Activated gamma-delta T cell treated with Interleukin-2 at 50 U/mL for 16 hours (primary cell): ENCODE measurements at places on chromosomes 16 and 17.

DNA sequence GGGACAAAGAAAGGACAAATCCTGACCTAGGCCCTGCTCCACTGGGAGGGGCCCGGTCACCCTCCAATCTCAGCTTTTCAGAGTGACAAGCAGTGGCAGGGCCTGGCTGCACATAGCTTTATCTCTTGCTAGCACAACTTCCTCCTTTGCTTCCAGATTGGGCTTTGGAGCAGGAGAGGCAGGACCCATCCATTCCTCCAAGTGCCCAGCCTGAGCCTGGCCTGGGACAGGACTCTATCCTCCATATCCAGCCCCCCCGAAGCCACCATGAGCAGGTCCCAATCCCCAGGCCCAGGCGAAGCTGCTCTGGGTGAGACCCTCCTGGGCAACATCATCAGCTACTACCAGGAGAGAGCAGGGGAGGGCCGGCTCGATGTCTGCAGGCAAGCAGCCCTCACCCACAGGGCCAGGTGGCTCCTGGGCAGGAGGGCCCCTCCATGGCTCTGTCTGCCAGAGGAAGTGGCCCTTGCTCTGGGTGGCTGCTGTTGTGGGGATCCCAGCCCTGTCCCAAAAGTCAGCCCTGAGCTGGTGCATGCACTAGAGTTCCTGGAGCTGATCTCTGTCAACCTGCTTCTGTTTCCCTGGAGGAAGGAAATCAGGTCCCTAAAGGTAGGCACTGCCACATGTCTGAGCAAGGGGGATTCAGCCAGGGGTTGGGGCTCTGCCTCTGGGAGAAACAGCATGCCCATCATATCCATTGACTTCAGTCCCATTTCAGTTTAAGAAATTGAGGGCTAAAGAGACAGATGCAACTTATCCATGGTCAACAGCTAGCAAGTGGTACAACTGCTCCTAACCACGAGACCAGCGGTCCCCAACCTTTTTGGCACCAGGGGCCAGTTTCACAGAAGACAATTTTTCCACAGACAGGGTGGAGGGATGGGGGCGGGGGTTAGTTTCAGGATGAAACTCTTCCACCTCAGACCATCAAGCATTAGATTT is 58.9 kb downstream of the TK2 start:
- DNase-seq = no peak

- DNase-seq = peak; percentile 42
Measured at GRCh38 chr17:41666237-41666641, 22.4 kb upstream of the EIF1 start.

- no peak for DNase-seq
Measured at GRCh38 chr17:80577876-80578570, 33.4 kb downstream of the RPTOR start.

DNA sequence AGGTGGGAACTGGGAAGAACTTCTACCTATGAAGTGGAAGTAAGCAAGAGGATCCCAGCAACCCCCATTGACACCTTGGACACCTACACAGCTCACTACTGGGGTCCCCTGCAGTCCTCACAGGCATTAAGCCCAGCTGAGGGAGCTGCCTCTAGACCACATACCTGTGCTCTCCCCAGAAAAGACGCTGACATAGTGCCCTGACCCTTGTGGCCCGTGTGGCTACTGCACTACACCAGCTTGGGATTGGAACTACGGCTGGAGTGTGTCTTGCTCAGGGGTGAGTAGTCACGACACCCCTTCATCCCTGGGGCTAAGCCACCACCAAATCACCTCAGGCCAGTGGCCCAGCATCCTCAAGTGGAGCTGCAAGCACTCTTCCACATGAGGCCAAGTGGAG is 54.2 kb upstream of the NSRP1 start:
- no peak for DNase-seq

DNA sequence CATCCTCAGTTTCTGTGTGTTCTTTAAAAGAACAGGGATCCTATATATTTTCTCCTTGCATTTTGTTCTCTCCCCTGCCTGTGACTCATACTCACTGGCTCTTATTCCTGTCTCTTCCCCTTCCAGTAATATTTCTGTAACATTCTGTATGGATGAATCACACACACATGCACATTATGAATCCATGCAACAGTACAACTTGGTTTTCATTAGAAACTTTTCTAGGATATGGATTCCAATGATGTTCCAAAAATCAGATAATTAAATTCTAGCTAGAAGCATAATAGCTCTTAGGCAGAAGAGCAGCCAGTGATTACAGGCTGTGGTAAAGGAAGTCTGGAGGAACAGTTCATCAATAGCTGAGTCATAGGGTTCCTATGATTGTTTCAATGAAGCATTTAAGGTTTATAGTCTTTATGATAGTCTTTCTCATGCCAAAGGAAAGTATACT is 119.6 kb upstream of the PMFBP1 start:
- no peak for DNase-seq

GRCh38 chr16:12160815-12161550 is 184.4 kb downstream of the SNX29 start:
- no peak for DNase-seq

DNA sequence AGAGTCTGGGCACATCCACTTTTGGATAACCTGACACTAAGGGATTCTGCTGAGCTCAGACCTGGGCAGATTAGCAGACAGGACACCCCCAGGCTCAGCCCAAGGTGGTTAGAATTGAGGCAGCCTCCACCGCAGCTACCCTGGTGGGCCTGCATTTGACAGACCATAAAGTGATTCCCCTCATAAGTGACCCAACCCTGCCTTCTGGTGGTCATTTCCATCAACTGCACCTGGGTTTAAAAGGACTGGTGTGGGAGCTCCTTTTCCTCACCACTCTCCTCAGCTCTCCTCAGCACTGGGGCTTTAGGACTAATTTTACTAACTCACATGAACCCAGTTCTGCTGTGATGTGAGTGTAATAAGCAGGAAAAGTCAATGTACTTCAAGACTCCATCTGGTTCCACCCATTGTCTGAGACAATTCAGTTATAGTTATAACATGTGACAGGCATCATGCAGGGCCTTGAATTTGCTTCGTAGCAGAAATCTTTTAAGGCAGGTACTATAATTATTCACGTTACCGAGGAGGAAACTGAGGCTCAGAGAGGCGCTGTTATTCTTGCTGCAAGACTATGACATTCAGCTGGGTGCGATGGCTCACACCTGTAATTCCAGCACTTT is 42.5 kb downstream of the MYH3 start:
- peak; percentile 17 for DNase-seq

GRCh38 chr17:61416540-61417363 is 17.1 kb downstream of the TBX2 start:
- DNase-seq = peak; percentile 48

DNA sequence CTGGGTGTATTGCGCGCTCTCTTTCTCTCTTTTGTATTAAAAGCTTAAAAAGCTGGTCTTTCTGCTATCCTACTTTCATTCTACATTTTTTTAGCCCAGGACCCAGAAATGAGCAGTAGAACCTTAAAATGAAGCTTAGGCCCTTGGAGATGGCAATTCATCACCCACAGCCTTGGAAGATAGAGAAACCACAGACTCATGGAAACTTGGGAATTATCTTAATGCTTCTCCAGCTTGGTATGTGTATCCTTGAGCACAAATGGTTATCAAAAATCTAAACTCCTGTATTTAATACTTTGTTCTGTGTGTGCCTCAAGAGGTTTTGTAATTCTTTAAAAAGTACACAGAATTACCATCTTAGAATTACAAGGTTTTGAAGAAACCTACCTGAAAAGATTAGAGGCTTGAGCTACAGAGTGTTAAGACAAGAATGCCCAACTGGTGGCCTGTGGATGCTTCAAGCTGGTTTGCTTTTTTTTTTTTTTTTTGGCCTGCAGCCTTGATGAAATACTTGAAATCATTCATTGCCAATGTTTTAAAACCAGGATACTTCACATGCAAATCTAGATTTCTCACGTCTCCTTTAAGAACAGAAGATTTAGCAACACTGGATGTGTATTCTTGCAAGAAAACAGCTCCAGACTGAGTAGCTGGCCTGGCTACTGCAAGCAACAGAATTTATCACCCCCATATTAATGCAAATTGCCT is 105.0 kb downstream of the XYLT1 start:
- DNase-seq = no peak

DNA sequence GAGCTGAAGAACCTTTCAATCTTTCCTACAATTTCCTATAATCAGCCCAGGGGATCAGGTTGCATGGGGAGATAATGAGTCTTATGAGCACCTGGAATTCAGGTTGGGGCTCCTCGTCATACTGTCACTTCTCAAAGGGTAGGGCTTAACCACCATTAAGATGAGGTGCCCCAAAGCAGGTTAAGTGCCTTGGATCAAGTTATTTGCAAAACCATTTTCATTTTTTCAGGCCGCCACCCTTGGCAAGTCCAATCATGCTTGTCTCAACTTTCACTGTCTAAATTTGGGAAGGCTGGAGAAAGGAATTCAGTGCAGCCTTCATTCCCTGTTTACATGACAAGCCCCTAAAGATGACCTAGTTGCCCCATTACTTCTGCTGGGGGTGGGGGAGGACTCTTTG is 44.9 kb upstream of the TANGO6 start:
- no peak for DNase-seq

DNA sequence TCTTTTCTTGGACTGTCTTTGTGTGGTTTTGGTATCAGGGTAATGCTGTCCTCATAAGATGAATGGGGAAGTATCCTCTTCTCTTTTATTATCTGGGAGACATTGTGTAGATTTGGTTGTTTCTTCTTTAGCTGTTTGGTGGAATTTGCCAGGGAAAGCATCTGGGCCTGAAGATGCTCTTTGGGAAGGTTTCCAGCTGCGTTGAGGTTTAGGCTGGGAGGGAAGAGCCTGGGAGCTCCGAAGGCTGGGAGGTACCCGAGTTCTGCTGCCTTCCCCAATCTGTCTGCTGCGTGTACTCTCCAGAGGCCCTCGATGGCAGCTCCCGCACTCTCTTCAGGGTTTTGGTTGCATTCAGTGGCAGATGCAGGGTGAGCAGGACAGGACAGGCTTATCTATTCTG is 25.6 kb upstream of the CRISPLD2 start:
- no peak for DNase-seq

DNA sequence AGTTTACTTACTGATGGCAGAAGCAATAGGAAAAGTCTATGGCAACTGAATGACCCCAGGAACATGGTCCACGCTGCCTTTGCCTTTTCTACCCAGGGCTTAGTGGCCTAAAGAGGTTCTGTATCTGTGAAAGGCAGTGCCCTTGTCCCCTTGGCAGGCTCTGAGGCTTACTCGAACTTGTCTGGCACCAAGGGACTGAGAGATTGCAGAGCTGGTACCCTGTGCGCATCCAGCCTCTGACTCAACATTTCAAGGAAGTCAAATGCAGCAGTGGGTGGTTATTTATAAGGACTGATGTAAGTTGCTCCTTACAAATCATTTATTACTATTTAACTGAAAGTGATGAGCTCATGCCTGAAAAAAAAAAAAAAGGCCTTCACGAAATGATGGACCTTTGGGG is 299.9 kb upstream of the MYOCD start:
- DNase-seq = no peak

GRCh38 chr17:64110379-64111152 is 19.4 kb downstream of the ERN1 start:
- no peak for DNase-seq

- DNase-seq = no peak
Measured at GRCh38 chr17:30950189-30950588, 20.6 kb upstream of the RNF135 start.

DNA sequence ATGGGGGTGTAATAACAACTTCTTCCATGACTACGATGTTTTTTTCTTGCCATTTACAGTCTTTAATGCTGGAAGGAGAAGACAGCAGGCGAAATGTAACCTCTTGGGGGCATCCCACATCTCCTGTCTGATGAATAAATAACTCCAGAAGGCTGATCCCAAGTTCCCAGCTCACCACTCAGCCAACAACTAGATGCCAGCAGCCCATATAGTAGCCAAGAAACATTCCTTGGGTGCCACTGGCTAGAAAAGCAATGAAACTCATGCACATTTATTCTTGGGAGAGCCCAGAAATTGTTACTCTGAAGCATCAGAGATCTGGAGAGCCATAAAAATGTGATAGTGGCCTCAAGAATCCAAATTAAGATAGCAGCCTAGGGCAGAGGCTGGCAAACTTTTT is 22.7 kb upstream of the TMEM101 start:
- no peak for DNase-seq

DNA sequence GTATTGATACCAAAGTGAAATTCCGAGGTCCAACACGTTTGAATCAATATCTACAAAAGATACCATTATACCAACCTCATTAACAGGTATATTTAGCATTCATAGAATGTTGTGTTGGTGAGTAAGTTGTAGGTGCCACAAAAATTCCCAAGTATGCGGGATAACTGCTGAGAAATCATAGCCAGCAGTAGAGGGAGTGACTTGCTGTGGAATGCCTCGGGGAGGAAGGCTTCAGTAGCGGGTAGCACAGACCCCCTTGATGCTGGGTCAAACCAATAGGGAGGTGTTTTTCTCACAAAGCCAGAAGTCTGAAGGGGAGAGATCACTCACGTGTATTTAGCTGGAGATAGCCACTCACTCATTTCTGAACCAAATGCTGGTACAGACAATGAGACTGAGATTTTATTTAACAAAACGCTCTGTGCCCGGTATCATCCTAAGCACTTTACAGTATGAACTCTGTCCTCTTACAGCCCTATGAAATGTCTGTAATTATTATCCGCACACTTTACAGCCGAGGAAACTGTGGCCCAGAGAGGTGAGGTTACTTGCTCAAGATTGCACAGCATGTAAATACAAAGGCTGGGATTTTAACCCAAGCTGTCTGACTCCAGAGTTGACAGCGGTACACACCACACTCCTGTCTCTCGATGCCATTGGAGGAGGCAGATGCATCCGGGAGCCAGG is 23.1 kb downstream of the HSBP1 start:
- DNase-seq = no peak

GRCh38 chr17:1989135-1989534 is 36.0 kb downstream of the RTN4RL1 start:
- no peak for DNase-seq

DNA sequence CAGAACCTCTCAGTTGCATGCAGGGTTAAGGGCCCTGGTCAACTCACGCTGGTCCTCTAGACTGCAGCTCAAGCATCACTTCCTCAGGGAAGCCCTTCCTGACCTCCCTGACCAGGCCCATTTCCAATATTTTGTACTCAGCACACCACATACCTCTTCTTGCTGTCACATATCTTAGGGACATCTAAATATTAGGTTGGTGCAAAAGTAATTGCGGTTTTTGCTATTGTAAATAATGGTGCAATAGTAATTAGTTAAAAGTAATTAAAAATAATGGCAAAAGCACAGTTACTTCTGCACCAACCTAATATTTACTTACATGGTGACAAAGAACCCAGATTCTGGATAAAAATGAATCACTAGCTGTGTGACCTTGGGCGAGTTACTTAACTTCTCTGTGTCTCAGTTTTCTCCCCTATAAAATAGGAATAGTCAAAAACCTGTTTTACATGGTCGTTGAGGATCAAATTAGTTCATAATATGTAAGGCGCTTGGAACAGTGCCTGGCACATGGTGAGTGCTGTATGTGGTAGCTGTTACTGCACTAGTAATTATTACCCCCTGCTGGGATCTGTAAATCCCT is 177.4 kb downstream of the PRKCB start:
- DNase-seq = no peak

- no peak for DNase-seq
Measured at GRCh38 chr16:6019490-6019991, 921.9 kb upstream of the EEF2KMT start.

GRCh38 chr16:78452025-78452555 is 352.6 kb downstream of the WWOX start:
- DNase-seq = no peak
